Stimulated activated CD8-positive, alpha-beta memory T cell treated with anti-CD3 and anti-CD28 coated beads, Interleukin-7, amount 100 ng/mL, for 48 hours (primary cell): ENCODE measurements at places on chromosomes 2 and 18.

DNA sequence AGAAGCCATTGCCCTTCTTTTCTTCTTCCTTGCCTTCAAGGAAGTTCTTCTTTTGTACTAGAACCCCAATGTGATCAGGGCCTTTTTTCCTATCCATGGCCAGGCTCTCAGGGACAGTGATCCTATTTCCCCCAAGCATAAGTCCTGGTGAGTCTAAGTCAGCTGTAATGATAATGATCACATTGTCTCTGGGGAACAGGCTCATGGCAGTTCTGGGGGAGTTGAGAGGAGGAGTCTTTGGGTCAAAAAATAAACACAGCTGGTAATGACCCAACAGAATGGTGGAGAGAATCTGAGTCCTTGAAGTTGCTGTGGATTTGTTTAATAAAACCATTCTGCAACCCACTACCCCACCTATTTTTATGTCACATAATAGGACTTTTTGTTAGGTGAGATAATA, 96.6 kb downstream of the SOCS6 start:
- DNase-seq, result no peak

GRCh38 chr2:236960531-236960930, 125.2 kb upstream of the COPS8 start:
- DNase-seq, result no peak

- peak; percentile 78 for DNase-seq
Measured at GRCh38 chr18:77063260-77063659, 69.3 kb downstream of the MBP start.

DNA sequence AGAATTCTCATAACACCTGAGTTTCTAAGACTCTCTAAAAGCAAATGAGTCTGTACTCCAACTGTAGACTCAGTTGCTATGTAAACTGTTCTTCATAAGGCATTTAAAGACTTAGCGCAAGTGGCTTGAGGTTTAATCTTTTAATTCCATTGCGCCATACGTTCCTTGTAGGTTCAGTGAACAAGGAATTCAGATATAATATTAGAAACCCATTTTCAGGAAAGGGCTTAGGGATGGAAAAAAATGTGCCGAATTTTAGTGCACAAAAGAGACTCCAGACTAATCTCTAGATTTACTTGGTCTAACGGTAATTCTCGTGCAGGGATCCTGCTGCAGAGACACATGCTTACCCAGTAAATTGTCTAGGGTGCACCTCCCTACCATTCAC, 268.9 kb upstream of the TANK start:
- no peak for DNase-seq

DNA sequence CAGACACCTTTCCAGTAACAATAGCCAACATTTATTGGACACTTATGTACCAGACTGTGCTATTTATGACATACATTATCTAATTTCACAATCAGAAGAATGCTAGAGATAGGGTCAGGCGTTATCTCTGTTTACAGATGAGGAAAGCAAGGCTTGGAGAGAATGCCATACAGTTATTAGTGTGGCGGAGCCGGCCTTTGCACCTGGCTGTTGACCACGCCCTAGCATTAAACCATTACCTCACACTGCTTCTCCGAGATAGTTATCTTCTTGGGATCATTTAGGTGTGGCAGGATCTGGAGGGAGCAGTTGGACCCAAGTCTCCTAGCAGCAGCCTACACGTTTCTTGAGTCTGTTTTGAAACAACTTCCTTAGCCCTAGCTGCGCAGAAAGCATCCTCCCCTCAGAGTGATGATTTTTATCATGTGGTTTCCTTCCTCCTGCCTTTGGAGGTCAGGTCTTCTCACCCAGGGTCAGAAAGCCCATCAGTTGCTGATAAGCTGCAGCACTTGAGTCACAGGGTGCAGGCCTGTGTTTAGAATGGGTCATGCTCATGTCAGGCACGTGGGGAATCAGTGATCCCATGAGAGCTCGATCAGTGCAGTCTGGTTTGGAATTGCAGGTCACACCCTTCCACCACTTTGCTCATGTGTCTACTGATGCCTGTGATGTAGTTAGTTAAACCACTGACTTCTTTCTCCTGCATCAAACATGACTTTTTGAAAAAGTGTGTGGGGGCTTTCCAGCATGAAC, 118.2 kb downstream of the SPTBN1 start:
- peak; percentile 68 for DNase-seq

DNA sequence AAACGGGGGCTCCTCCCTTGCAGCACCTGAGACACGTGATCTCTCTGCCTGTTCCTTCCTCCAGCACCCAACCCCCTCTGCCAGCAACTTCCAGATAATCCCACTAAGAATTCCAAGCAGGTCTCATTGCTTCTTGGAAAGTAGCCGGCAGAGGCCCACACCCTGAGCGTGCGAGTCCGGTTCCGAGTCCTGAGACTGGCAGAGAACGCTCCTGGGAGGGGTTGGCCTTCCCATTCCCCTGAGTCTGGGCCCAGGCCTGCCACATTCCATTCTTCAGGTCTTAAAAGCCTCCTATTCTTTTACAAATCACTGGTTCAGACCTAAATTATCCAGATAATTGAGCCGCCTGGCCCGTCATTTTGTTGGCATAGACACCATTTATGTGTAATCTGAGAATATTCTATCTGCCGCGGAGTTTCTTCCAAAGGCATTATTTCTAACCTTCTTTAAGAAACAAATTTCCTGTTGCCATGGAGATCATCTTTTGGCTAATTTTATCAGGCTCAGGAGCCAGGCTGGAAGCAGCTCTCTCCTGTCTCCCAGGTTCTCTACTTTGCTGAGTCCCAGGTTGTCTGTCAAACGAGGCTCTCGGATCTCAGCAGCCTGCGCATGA, 165.4 kb downstream of the MYCN start:
- no peak for DNase-seq

- DNase-seq, result no peak
Measured at GRCh38 chr2:18379870-18380269, 180.6 kb downstream of the RDH14 start.

DNA sequence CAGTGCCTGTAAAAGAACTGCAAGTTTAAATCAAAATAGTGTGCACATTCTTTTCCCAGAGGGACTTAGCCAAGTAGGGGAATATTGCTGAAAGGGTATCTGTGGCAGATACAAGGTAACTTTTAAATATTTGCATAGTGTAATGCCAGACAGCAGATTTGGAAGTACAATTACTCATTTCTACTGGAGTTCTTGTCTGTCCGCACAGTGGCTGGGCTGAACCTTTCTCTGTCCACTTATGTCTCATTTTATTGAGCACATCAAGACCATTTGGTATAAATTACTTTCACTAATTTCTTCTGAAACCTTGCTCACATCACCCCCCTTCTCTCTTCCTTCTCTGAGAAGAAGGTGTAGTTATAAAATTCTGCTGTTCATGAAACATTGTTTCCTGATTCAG, 271.3 kb downstream of the THSD7B start:
- DNase-seq, result no peak

DNA sequence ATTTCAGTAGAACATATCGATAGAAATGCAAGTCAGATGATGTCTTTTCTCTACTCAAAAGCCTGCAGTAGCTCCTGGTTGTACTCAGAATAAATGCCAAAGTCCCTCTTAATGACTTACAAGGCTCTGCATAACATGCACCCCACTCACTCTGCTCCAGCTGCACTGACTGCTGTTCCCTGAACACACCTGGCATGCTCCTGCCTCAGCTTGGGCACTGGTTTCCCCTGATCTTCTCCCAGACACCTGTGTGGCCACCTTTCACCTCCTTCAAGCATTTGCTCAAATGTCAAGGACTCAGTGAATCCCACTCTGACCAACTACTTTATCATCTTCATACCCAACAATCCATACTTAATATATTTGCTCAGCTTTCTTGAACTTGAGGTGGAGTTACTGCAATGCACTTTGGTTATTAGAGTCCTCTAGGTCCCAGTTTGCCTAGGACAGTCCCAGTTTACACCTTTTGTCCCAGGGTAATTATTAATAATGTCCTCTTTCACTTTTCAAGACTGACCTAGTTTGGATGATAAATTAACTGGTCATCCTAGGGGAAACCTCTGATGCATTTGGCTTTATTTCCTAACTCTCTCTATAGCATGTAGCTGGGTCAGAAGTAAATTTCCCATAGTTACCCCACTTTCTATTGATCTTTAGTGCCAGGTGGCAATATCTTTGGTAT, 44.1 kb downstream of the ACAA2 start:
- no peak for DNase-seq

DNA sequence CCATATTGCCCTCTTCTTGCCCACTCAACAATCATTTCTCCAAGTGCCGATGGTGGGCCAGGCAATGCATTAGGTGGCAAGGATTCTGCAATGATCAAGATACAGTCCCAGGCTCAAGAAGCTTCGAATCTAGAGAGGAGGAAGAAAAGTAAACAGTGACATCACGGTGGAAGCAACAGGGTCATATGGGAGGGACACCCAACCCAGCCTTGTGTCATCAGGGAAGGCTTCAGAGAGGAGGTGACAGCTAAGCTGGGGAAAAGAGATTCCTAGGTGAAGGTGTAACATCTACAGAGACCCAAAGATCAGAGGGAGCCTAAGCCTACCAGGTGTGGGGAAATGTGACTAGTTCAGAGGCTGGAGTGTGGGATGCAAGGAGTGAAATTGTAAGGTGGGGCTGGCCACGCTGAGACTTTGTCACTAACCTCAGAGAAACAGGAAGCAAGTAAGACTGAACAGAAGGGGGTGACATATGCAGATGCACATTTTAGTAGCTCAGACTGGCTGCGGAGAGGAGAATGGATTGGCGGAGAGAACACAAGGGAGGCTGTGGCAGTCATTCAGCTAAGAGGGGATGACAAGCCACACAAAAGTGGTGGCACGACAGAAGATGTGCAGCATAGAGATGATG, 104.9 kb downstream of the ANKRD44 start:
- DNase-seq, result no peak

DNA sequence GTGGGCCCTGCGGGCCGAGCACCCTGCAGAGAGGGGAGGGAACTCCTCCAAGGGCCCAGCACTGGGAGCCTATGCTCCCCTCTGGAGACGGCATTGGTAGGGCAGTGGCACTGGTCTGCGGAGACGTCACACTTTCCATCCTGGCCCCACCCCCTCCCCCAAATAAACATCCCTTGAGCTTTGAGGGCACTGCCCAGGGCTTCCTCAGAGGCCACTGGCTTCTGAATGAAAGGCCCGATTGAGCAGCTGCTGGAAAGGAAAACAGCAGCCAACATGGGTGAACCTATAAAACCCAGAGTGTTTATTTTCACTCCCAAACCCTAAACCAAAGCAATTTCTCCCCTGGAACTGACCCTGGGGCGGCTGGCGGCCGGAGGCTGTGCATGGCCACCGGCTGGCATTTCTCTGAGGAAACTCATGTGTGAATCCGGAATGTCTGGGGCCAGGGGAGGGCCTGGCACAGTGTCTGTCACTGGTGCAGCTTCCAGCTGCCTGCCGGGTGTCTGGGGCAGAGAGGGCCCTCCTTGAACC, 138.9 kb downstream of the DYSF start:
- DNase-seq, result no peak

- no peak for DNase-seq
Measured at GRCh38 chr18:59717291-59717690, 20.1 kb upstream of the CCBE1 start.

GRCh38 chr2:19617257-19617848, 258.9 kb upstream of the OSR1 start:
- no peak for DNase-seq

GRCh38 chr2:190311893-190312634, 7.6 kb downstream of the HIBCH start:
- DNase-seq, result no peak

- DNase-seq, result no peak
Measured at GRCh38 chr18:71989616-71990015, 554.5 kb downstream of the CBLN2 start.

DNA sequence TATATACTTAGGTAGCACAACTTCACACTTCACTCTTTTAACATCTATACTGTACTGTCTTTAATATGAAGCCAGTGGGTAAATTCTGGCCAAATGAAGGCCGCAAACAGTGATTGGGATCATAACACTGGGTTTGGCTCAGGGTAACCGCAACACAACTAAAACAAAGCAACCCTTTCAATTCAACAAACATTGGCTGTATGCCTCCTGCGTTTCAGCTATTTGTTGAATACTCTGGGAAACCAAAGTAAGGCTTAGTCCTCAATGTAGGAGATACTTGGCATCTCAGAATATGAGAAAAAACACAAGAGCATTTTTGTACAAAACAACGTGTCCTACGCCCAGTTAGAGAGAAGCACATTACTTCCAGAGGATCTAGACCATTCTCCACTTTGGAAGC, 693.3 kb upstream of the KLHL29 start:
- no peak for DNase-seq

DNA sequence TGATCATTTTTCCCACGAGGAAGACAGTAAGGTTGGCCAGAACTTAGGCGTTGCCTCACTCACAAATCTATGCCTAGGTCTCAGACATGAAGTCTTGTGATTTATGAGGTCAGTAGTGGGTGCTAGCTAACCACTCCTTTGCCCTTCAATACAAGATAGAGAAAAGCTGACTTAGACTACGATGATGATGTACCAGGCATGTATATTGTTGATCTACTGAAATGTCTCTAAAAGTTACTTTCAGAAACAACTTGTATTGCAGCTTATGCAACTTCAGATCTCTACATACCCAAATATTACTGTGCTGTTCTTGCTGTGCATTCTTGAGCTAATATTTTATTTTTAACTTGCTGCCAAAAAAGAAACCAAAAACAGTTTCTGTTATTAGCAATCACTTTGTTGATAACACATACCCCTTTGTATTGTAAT, 30.6 kb downstream of the MAPRE2 start:
- DNase-seq, result no peak

DNA sequence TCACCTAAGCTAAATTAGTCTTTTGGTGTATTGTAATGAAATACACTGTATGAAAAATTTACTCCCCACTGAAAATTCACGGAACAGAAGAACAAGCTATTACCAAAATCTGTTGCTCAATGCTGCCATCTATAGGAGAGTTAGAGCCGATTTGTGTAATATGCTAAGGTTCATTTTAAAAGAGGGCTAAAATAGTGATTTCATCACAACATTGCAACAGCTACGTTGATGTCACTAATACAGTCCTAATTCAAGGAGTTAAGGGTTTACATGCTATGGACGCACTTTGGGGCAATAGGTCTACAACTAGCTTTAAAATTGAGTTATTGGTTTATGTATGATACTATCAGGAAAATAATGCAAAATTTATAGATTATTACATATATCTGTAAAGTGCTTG, 3.0 kb upstream of the IRS1 start:
- no peak for DNase-seq

- no peak for DNase-seq
Measured at GRCh38 chr18:44557616-44558151, 123.0 kb upstream of the SETBP1 start.

DNA sequence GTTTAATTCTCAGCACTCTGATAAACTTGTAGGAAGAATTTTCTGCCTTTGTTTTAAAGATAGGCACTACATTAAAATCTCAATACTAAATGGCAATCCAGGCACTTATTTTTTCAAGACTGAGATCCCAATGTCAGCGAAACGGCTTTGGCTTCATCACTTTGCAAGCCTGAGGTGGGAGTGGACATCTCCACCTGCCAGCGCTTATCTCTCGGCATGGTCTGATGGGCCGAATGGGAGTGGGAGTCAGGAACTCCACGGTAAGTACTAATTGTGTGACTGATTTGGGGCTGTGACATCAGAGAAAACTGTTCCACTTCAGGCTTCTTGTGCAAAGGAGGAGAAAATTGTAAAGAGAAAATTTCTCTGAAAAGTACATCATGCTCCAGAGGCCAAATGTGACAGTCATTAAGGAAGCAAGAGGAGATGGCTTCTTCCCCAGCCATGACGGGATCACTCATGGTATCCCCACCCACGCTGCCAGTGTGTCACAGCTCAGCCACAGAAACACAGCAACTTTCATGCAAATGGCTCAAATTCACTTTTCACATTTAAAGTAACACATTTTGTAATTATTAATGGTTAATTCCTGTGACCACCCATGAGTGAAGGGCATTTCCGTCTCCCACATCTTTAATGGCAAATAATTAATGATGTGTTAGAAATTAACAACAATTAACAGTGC, 385.5 kb upstream of the HNRNPA3 start:
- peak; percentile 26 for DNase-seq
